Ureter (tissue), 1 donor: ENCODE measurements at places on chromosomes 11 and 22. TPM values are rescaled to one million over a fixed set of nuclear protein-coding genes. Genes with fewer than 3 reads are reported as not detected.

- no peak for DNase-seq
Measured at GRCh38 chr11:64627371-64627770, 36.4 kb downstream of the SLC22A12 start.

GRCh38 chr11:95505927-95506426 is 275.0 kb upstream of the SESN3 start:
- DNase-seq = no peak

The HMOX1 gene
- 6.8 TPM for total RNA-seq

The SUN2 gene
- 186 TPM for total RNA-seq

The LRRC4C gene
- total RNA-seq = 3.6 TPM
